Bone marrow (tissue), 2 donors: ENCODE measurements at places on chromosomes 5 and 9.

GRCh38 chr5:93598091-93599000 lies 15.3 kb downstream of the NR2F1 start:
- DNase-seq = no peak

DNA sequence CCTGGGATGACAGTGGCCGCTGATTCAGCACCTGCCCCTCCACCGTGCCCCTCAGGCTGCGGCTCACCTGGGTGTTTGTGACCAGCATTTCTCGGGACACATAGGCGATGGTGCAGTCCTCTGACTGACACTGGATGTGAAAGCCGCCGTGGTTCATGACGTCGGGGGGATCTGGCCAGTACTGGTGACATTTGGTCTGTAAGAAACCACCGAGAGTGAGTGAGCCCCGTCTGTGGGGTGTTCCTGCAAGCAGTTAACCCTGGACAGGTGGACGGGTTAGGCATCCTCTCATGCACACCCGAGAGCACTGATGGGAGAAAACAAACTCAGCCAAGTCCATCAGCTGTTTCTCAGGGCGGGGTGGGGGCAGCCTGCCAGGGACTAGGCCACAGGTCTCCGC lies 62.5 kb upstream of the EPB41L4B start:
- no peak for DNase-seq

GRCh38 chr9:131691969-131692611 lies 47.8 kb downstream of the RAPGEF1 start:
- no peak for DNase-seq

DNA sequence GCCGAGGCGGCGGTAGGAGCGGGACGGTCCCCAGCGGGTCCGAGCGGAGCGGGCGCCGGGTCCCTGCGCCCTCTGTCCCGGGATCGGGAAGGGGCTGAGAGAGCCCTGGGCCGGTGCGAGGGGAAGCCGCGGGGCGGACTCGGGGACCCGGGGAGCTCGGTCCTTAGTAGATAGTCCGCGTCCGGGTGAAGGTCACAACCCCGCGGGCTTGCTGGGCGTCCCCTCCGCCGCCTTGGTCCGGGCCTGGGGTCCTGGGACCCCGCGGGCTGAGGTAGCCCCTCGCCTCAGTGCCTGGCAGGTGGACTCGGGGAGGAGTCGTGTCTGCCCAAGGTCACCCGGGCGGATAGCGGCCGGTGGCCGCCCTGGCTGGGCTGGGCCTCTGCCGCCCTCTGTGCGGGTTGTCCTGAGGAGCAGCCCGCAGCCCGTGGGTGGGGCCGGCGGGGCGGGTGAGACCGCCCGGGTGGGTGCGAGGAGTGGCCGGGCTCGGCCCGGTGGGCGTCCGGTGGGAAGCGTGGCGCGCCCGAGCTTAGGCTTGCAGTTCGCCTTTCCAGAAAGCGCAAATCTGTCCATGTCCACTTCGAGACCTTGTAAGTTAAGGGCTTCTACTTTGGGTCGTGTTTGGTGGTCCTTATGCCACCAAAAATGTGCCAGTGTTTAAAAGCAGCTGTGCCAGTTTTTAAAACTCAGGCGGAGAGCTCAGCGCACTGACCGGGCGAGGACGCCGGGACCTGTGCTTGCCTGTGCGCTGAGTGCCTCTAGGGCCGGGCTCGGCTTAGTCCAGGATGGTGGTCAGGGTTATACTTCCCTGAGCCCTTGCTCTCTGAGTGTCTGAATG lies 554 bp downstream of the SDHA start:
- DNase-seq = peak; percentile 53

GRCh38 chr5:159262472-159262858 lies 625 bp upstream of the UBLCP1 start:
- DNase-seq = no peak

DNA sequence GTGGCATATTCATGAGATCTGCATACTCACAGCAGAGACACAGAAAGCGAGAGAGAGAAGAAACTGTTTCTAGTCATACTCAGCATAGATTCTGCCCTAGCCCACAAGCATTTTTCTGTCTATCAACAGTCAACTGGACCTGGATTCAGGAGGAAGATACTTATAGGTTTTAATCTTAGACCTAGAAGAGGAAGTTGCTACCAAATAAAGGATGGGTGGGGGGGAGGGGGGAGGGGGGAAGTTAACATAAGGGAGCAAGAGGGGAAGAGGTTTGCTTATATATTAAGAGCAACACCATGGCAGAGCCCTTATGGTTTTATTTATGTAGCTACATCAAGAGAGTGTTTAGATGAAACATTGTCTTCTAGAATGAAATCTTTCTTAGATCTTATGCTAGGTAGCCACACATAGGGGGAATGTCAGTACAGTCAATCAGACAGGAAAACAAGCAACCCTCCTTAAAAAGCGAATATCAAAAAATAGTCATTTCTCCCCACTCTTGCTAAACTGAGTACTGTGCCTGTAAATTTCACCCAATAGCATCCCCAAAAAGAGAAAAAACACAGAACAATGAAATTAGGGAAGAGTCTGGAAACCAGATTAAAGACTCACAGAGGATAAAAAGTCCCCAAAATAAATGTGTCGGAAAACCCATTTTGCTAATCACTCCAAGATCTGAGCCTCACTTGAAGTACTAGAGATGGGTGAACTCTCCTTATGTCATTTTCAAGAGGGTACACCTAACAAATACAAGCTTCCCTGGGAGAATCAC lies 192.7 kb upstream of the NR4A3 start:
- DNase-seq = no peak

DNA sequence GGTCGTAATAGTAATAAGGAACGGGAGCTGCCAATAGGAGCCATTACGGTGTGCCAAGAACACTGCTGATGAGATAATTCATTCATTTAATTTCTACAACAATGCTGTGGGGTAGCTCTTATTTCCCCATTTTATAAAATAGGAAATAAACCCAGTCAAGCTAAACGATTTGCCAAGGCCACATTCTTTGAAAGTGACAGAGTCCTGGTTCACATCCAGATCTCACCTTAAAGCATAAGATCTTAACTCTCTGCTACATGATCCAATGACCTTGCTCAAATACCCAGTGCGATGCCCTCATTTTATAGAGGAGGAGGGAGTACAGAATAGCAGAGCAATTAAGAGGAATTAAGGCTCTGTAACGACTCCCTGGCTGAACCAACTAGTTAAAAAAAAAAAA lies 5.0 kb downstream of the PDE6A start:
- DNase-seq = no peak

- DNase-seq = no peak
Observed at GRCh38 chr5:97839341-97840086, 656.5 kb upstream of the RIOK2 start.

DNA sequence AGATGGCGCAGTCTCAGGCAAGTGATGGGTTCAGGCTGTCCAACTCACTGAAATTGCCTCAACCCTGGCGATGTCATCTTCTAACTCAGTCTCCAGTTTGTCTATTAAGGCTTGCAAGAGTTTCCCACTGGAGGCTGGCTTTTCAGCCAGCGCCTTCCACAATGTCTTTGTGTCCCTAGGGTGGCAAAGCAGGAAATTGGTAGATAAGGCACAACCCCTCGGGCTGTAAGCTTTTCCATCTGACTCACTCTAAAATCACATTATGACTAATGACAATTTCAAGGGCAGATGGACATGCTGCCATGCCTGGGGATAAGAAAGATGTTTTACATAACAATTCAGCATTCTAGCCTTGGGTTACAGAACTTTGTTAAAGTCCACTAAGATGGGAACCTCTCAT lies 61.9 kb downstream of the MROH2B start:
- DNase-seq = no peak

DNA sequence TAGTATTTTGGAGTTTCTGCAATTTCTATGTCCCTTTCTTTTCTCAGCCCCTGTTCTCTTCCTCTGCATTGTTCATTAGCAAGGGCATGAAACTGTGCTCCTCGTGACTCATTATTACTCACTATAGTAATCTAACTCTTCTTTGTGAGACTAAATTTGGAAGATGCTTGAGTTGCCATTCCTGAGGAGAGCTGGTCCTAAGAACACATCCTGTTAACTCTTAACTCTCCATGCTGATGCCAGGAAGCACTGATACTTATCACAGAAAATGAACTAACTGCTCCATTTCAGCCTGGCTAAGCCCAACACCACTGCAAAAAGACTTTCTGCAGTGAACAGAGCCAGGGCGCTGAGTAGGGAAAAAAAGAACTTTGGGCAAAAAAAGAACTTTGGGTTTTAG lies 10.6 kb upstream of the CSNK1A1 start:
- DNase-seq = no peak

GRCh38 chr5:158514986-158515359 lies 584.7 kb downstream of the EBF1 start:
- no peak for DNase-seq

DNA sequence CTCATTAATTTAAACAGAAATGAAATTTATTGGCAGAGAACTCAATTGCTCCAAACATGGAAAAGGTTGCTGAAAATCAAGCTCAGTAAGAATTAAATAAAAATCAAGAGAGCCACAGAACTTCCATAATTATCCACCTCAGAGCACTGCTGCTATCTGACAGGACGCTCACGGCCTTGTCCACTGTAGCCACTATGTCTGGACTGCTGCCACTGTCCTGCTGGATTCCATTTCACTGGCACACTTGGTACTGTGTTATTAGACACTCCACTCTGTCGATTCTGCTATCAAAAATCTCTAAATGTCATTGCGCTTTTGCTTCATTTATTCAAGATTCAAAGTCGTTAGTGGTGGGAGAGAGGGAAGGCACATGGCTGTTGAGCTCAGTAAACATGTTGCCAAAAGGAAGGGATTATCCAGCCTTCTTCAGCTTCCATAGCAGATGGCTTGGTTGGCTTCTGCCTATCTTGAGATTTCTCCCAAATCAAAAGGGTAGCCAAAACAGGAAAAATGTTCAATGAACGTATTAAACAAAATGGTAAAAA lies 815.0 kb downstream of the CDH18 start:
- DNase-seq = no peak

DNA sequence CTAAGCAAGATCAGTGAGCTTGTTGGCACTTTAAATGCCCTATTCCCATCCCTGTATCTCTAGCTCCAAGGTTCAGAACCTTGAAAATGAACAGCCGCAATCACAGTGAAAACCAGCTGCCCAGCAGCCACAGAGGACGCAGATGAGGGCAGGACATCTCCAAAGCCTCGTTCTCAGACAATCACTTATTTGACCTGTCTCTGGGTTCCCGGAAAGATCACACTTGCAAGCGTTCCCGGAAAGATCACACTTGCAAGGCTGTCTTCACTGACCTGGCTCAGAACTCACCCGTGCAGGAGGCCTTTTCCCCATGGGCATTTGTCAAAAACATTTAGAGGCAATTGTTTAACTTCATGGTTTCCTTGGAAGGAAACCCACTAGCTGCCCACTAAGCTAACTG lies 25.7 kb downstream of the IPPK start:
- no peak for DNase-seq

DNA sequence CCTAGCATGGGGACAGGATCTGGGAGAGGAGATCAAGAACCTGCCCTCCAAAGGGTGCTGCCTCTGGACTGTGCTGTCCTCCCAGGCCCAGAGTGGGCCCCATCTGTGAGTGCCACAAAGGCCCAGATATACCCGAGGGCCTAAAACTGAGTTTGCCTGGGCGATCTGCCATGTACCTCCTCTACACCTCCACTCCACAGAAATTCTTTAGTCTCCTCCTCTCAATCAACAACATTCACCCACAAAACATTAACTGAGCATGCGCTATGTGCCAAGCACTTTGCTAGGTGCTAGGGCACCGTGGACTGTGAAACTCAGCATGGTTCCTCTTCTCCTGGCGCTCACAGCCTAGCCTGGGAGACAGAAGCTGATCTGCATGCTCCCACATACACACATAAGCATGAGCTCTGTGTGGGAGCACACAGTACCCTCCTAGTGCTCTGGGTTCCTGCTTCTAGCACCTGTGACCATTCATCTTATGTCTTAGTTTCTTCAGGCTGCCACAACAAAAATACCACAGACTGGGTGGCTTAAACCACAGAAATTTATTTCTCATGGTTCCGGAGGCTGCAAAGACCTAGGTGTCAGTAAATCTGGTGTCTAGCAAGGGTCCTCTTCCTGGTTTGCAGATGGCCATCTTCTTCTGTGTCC lies 82.0 kb upstream of the FSTL4 start:
- DNase-seq = no peak

DNA sequence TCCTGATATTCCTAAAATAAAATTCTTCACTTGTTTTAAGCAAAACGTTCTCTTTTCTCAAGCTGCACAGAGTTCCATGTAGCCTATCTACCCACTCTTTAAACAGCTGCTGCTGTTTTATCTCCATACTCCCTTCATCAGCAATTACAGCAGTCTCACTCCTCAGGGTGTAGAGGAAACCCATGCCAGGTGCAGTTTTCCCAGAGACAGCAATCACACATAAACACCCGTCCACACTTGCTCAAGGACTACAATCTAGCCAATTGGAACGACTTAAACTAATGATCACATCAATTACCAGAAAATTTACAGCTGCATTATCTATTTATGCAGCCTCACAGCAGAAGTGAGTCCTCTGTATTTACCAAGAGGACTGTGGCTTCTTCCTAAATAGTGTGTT lies 141.7 kb downstream of the HTR1A start:
- DNase-seq = no peak

DNA sequence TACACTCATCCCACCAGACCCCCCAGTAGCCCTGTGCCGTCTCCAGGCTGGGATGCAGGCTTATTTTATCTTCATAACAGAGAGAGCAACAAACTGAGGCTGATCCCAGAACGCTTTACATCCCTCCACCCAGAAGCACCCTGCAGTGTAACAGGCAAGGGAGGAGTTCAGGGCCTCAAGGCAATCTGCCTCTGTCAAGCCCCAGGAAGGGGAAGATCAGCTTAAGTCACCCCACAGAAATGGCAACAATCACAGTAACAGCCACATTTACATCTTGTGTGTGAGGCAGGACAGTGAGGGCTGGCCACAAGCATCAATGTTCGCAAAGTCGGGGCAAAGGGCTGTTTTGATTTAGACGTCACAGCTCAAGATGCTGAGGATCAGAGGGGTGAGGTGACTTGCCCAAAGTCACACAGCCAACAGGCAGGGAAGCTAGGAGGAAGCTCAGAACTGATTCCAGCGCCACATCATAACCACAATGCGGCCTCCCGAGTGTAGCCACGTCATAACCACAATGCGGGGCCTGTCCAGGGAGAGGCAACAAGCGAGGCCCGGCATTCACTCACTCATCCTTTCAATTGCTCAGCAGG lies 14.4 kb downstream of the STK10 start:
- no peak for DNase-seq

- DNase-seq = no peak
Observed at GRCh38 chr5:139387611-139388197, 2.0 kb downstream of the MZB1 start.

DNA sequence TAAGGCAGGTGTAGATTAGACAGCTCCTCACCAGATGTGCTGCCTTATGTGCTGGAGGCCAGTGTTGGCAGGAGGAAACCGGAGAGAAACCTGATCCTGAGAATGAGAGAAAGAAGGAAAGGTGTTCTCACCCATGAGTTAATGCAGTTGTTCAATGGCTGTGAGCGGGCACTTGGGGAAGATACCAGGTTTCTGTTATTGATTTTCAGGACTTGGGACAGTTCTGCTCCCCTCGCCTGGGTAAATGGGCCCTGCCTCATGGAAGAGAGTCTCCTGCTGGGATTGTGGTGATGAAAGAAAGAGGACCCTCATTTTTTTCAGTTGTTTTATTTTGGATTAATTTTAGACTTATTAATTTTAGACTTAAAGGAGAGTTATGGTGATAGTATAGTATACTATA lies 59.5 kb downstream of the EGFLAM start:
- DNase-seq = no peak
